ENCODE measurements at places on chromosomes 2 and 18.

DNA sequence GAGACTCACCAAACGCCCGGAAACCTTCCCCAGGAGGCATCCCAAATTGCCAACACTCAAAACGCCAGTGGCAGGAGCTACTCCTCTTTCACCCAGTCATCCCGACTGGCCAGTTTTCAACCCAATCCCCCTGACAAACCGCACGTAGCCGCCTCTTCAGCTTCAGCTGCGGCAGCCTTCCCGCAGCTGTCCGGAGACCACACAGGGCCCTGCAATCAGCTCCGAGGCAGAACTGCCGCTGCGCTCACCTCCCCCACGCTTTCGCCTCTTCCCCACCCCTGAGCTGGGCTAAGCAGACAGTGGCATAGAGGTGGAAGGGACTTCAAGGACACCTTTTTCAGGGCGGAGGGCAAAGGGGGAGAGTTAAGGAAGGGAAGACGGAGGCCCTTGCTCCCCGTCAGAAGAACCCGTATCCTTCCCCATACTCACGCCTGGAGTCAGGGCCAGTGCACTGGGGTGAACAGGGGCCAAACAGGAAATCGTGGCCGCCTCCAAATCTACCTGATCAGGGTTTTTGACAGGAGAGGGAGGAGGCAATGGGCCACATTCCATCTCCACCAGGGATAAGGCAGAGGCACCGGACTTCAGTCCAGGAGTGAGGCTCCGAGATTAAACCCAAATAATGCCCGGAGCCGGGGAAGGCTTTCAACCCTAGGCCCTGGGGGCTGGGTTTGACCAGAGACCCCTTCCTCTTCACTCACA is 16.9 kb downstream of the CYP26B1 start:
- no peak for DNase-seq

DNA sequence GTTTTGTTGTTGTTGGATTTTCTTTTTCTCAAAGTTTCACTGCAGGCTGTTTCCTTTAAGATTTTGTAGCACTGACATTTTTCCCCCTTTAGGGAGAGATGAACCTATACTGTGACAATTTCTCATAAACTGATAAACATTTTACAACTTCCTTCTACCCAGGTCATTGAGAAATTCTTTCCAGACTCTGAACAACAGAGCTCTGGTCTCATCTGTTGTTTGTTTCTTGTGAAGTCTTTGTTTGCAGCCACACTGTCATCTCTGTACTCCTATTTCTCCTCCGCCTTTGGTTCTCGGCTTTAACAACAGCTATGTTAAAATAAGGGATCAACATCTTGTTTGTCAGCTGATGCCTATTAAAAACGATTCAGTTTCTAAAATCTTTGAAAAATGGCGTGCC is 167.6 kb downstream of the VWC2L start:
- no peak for DNase-seq

- DNase-seq: no peak
Measured at GRCh38 chr2:88127888-88128653, at the start of gene FABP1. TSS of gene FABP1 (minus strand) at chr2:88128062. CDS start at chr2:88128017, 45 bp downstream.

GRCh38 chr2:166091439-166091838 is 36.4 kb downstream of the SCN1A start:
- DNase-seq: no peak

DNA sequence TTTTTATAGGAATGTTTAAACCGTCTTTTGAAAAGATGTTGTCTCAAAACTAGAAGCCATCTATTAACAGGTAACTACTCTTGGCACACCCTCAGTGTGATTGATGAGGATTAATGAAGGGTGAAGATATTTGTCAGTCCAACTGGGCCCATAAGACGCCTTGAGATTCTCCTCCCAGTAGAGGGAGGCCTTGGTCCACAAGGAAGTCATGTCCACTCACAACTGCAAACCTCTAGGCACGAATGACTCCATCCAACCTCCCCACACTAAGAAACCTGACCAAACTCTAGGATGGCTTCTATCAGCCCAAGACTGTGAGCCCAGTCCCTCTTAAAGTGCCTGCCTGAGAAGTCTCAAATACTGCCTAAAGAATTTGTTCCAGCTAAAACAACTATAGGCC is 19.2 kb upstream of the GRP start:
- DNase-seq: no peak

DNA sequence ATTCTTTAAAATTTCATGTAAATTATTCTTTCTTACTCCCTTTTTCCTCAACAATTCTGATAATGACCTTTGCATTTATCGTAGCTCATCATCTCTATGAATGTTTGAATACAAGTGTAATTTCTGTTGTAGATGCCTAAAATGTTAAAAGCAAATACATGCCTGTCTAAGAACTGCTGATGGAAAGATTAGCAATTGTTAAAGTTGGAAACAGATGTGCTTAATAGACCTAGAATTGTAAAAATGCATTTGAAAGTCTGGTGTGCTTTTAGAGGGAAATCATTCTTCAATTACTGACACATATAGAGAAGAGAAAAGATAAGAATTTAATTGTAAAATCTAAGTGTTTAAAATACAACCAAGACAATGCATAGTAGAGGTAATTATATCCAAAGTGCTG is 50.4 kb downstream of the CCDC102B start:
- DNase-seq: no peak

Data from CD4-positive, alpha-beta memory T cell (primary cell).